ENCODE measurements at places on chromosomes 11 and 22.

DNA sequence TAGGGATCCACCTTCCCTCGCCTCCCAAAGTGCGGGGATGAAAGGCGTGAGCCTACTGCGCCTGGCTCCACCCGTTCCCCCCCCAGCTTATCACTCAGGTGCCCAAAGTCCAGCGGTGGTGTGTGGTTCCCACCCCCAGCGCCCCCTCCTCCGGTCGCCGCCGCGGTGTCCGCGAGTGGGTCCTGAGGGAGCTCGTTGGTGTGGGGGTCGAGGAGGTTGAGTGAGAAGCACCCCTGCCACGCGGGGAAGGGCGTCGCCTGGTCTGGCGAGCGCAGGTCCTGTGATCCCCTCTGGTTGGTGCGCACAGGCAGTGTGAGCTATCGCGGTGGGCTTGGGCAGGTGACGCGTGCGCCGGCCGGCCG is 3900.6 kb upstream of the OR11H1 start:
- DNase-seq, result no peak

GRCh38 chr11:76313913-76314740 is 66.8 kb downstream of the THAP12 start:
- DNase-seq, result no peak

DNA sequence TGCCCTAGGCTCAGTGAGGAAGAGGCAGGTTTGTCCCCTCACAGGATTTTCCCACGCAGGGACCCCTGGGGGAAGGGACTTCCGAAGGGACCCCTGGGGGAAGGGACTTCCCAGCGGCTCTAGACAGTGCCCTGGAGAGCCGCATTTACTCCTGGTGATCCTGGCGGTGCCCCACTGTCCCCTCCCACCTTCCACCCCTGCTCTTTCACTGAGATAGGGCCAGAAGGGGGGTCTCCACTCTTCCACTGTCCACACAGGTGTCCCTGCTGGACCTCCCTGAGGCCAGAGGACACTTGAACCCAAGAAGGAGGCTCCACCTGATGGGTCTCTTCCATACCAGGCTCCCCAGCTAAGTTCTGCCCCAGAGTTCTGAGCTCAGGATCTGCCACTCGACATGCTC is 1333.9 kb downstream of the BRD1 start:
- no peak for DNase-seq

- no peak for DNase-seq
These were observed 57.2 kb downstream of the NAV2 start for GRCh38 chr11:19769820-19770219.

DNA sequence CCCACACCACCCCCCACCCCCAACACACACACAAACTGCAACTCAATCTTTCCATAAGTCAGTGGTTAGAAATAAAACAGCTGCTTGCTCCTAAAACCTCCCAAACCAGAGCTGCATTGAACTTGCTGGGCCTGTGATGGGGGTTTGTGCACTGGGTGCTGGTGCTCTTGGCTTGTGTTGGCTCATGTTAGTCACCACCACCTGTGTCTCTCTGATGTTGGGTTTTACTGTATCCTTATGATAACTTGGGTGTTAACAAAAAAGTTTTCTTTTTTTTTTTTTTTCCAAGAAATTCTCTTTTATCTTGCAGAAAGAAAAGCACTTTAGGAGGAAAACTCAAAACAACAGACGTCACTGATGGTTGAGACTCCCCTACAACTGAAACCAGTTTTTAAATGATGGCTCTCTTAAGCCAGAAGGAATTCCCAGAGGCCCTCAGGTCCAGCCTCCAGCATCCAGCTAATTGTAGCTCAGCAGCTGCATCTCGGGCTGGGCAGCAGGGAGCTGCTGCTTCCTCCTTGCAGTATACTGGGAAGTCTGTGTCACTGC is 79.9 kb upstream of the DRD2 start:
- no peak for DNase-seq

GRCh38 chr11:65132238-65132987 is 1.9 kb downstream of the SYVN1 start:
- DNase-seq, result no peak

GRCh38 chr11:94722735-94723134 is 45.4 kb upstream of the AMOTL1 start:
- DNase-seq, result no peak

DNA sequence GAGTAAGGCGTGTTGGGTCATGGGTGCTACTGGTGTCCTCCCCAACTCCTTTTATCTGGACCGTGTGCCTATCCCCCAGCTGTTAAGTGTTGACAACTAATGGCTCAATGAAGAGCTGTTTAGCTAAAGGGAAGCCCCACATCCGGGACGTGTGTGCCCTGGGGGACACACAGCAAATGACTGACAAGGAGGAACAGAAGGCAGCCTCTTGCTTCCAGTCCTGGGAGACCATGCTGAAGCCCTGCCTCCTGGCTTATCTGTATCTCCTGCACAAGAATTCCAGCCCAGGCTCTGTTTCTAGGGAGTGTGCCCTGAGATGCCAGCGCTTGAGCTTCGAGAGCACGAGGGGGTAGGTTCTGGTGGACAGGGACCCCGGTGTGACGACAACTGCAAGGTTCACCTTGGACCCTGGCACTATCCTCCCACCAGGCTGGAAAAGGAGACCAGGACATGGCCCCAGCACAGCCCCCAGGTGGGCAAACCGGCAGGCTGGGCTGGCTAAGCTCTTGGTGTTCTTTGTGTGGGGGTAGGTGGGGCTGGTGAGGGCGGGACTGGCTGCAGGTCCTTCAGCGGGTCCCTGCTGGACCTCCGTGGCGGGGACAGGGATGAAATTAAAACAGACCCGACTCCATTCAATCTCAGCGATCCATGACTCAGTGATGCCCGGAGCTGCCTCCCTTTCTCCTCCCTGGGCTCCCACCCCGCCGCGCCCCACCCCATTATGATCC is 21.0 kb downstream of the ASCL2 start:
- no peak for DNase-seq

DNA sequence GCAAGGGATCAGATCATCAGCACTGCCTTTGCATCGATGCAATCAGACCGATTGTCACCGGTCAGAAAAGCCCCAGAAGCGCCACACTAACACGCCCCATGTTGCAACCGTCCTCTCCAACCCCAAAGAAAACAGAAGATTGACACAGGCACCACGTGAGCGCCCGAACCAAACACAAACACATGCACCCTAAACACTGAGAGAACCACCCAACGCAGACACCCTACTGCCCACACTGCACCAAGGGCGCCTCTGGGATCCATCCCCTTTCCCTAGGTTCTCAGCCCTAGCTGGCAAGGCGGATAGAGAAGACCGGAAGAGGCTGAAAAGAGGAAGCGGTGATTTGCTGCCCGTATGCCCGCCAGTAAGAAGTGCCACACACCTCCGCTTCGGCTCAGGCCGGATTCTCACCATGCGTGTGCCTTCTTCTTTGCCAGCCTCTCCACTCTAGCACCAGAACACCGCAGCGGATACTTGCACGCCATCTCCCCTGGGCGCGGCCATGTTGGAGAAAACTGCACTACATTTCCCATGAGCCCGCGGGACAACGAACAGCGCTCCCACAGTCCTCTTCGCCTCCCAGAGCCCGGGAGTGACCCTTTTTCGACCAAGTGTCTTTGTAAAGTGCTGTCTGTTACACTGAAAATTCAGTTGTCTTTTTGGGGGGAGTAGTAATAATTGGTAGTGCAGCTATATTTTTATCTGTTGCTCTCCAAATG is at the start of gene ALKBH8:
Gene ALKBH8, minus strand, starts transcription at position 517 of the 719 bp plus-strand sequence. CDS start 4,842 bp downstream, outside the sequence.
- peak; percentile 81 for DNase-seq

DNA sequence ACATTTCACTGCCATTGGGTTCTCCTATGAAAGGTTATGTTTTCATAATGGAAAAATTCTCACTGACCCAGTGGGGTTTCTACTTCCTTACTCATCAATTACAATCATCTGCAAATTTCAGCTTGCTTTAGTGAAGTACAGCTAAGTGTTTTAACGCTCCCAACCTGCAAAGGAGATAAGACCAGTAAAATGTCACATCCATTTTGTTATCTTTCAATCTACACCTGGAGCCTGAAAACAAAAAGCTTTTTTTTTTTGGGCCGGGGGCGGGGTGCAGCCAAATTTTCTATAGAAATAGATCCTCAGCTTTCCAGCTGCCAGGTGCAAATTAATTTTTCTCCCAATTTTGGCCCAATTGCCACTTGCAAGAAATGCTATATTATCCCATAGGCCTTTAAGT is 40.6 kb downstream of the CADM1 start:
- DNase-seq, result no peak

GRCh38 chr11:31770011-31770700 is 41.0 kb downstream of the PAX6 start:
- no peak for DNase-seq

Measured in activated naive CD4-positive, alpha-beta T cell treated with anti-CD3 and anti-CD28 coated beads, Interleukin-2, amount 50 U/mL, for 16 hours (primary cell).